ENCODE measurements at places on chromosomes 12 and 14. TPM values are rescaled to one million over a fixed set of nuclear protein-coding genes. Genes with fewer than 3 reads are reported as not detected.

Gene ZDHHC17
- 67.3 TPM for total RNA-seq

Gene OVCH1
- 4.9 TPM for total RNA-seq

Gene SMIM41
- 12.4 TPM for total RNA-seq

Gene KRT83
- not detected for total RNA-seq

Gene KRT85
- total RNA-seq, result not detected

Gene KRT7
- total RNA-seq, result 4.0 TPM

Gene ACVRL1
- total RNA-seq, result 57.6 TPM
